ENCODE measurements at places on chromosomes 6 and 20.
A peak's percentile ranks its signal among the peaks of the same experiment; 100 is the strongest.

GRCh38 chr6:160118620-160119229 is 2.9 kb upstream of the SLC22A1 start:
- no peak for DNase-seq

DNA sequence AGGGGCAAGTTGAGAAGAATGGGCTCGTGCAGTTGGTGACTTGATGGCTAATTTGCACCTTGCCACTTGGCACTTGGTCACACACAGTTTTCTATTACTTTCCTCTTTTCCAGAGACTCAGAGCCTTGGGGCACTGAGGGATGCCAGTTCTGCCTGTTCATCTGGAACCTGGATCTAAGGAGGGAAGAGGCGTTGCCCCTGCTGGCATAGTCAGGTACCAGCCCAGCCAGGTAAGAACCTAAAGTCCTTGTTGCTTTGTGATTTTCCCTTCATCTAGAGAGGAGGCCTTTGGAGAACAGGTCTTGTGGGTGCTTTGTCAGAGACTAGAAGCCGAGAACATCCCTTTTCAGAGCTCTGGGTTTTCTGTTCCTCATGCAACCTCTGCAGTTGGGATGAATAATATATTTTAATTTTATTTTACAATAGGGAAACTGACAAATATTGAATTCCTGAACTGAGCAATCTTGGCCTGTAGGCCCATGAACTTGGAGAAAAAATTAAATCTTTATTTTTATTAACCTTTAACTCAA is 11.4 kb downstream of the SYTL3 start:
- DNase-seq: no peak

- DNase-seq: peak; percentile 6
Observed at GRCh38 chr6:46626228-46626909, 26.2 kb downstream of the CYP39A1 start.

DNA sequence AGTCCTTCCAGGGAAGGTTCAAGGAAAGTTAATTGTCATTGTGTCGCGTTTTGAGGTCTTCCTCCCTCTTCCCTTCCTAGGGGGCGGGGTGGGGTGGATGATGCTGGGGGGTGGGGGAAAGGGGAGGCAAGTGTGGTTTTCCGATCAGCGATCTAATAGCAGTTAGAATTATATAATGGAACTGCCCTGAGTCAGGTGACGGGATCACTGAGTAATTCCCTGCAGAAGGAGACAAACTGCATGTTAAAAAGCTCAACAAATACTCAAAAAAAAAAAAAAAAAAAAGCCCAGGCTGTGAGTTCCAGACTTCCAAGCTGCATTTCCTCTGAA is 240.4 kb downstream of the PHACTR1 start:
- DNase-seq: no peak

- no peak for DNase-seq
Observed at GRCh38 chr6:54009052-54009654, 102.1 kb upstream of the MLIP start.

DNA sequence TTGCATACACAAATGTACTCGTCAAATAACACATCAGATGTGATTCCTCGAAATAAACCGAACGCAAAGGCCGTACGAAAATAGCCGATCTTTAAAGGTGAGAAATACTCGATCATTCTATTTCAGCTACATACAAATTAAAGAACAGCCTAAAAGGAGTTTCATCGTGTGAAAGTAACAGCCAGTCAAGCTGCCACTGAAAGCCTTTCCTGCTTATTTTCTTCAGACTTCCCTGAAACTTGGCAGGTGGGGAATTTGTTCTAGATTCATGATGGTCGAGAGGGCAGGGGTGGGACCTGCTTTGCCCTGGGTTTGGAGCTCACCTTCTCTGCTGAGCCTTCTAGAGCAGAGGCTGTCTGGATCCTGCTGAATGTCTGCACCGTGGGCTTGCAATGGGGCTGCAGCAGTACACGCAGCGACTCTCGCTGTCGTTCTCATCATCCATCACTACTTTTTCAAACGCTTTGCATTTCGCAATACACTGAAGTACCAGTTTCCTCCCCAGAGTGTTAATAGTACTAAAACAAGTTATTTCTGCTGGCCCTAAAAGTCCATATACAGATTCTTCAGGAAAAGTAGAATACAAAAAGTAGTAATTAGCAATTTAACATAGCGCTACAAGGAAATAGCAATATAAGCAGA is 16.2 kb downstream of the FOXC1 start:
- no peak for DNase-seq
